ENCODE measurements at places on chromosomes 12 and 14.

GRCh38 chr12:32595251-32595650, 83.8 kb upstream of the DNM1L start:
- DNase-seq = peak; percentile 76

- no peak for DNase-seq
These were observed 70.9 kb downstream of the STXBP6 start for GRCh38 chr14:24978862-24979724.

GRCh38 chr12:130281153-130281799, 56.4 kb upstream of the PIWIL1 start:
- DNase-seq = no peak

GRCh38 chr14:52377940-52378339, 63.8 kb downstream of the PTGER2 start:
- DNase-seq = no peak

- no peak for DNase-seq
These were observed 1.8 kb downstream of the CPNE8 start for GRCh38 chr12:38903596-38903995.

GRCh38 chr12:44098786-44099185, 262.9 kb downstream of the TMEM117 start:
- DNase-seq = no peak

DNA sequence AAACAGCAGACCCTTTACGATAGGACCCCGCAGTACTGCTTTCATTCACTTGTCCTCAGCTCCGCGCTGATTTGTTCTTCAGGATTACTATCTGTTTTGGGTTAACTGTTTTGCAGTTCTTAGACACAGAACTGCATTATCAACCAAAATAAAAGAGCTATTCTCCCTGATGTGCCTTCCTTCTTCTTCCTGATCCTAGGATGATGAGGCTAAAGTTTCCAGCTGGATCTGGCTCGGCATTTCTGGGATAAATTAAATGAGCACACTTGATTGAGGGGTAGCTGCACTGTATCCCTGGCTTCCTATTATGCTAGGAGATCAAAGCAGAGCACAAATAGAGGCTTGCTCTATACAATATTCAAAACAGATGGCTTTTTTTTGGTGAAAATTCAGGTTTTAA, 165.7 kb downstream of the FBXL14 start:
- DNase-seq = no peak

DNA sequence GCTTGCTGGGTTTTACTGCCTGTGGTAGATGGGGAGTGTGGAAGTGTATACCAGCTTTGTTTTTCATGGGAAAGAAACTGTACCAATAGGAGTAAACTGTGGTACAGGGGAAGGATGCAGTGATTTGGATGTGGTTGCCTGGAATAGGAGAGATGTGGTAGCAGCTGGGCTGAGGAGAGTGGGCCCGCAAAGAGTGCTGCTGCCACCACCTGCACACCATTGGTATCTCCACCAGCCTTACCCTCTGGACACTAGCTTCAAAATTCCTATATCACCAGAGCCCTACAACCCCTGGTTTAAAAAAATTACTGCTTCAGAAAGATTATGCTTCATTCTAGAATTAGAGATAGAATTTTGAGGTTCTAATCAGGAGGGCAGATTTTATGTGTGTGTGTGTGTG, 53.6 kb downstream of the AKAP6 start:
- no peak for DNase-seq

GRCh38 chr12:32822344-32822743, 66.6 kb upstream of the YARS2 start:
- no peak for DNase-seq

GRCh38 chr14:47252802-47253201, 422.6 kb downstream of the MDGA2 start:
- no peak for DNase-seq

DNA sequence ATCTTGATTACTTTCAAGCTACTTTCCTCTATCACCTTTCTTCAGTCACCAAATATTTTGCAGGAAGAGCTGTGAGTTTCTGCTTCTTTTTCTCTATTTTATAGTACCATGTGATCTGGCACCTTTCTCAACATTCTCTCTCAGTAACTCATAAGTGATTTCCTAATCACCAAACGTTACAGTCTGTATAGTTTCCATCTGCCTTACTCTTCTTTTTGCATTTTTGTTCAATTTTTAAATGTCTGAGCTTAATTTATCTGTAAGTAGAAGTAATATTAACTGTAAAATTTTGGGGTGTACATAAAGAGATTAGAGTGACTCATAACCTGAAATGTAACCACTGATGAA, 422.1 kb upstream of the SYT1 start:
- peak; percentile 21 for DNase-seq

DNA sequence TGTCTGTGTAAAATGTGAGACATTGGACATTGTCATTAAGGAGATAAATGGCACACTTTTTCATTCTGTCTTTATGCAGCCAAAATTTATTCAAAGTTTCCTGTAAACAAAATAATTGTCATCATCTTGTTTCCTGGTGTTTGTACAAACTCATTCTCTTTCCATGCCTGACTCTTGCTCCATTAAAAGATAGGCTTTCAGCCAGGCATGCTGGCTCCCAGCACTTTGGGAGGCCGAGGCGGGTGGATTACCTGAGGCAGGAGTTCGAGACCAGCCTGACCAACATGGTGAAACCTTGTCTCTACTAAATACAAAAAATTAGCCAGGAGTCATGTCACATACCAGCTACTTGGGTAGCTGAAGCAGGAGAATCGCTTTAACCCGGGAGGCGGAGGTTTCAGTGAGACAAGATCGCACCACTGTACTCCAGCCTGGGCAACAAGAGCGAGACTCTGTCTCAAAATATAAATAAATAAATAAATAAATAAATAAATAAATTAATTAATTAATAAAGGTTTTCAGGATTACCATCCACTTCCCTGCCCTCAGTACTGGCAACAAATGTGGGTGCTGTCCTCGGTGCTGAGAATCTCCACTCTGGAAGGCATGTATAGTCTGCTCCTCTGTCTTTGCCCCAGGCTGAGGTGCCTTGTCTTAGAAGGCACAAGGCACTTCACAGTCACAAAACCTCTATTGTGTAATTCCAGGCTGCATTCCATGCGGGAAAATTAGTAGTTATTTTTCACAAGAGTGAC, 83.2 kb downstream of the PAH start:
- DNase-seq = peak; percentile 10

- DNase-seq = no peak
These were observed 222.4 kb downstream of the GLT1D1 start for GRCh38 chr12:129075460-129076208.

DNA sequence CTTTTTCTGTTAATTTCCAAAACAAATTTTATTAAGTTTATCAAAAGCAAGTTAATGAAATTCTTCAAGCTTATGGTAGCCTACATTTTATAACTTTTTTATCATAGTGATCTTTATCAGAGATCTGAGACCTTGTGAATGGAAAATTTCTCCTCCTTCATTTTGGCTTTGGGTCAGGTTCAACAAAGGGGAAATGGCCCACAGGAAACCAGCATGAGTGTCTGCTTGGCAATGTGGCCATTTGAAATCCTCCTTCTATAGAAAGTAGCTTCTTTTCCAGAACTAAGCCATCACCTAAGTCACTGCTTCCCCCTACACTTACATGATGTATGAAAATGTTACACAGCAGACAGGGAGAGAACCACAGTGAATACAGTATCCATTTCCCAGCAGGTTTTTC, 1.6 kb downstream of the RHOJ start:
- no peak for DNase-seq

DNA sequence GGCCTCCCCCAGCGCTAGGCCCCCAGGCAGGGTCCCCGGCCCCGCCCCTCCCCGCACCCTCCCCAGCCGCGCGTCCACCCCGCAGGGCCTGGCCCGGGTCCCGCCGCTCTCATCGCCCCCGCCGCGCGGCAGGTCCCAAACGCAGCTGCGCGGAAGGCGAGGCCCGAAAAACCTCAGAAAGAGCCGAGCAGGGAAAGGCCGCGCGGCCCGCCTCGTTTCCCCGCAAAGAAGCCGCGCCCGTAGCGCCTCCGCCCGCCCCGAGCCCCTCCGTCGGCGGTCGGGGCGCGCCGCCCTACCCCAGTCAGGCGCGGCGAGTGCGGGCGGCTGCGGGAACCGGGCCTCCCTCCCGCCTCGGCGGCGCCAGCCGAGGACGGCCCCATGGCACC, 324 bp downstream of the POLE start:
- no peak for DNase-seq

Data from HFFc6 (cell line).